ENCODE measurements at places on chromosomes 6 and 20.

DNA sequence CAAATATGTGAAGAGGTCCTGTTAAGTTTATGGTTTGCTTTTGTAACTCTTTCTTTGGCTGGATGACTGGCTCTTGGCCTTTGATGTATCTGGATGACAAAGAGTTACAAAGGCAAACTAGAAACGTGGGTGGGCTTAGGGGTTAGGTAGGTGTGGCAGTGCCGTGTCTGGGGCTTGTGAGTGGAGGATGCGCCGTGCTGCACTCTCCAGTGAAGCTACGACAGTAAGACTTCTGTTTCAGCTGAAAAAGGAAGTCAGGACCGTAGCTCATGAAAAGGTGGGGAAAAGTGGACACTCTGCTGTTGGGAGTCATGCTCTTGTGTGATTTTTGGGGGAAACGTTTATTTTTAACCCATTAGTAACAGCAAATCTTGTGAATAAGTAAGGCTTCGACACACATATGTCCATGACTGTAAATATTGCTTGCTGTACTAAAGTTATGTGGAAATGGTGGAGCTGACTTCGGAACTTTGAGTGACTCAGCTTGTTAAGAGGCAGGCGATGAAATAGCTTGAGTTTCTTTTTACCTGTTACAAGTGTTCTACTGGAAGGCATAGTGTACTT is 45.6 kb downstream of the DUSP22 start:
- no peak for DNase-seq

GRCh38 chr6:100790084-100790483 is 91.0 kb downstream of the ASCC3 start:
- DNase-seq: no peak

GRCh38 chr20:56422824-56423189 is 10.7 kb downstream of the CASS4 start:
- no peak for DNase-seq

DNA sequence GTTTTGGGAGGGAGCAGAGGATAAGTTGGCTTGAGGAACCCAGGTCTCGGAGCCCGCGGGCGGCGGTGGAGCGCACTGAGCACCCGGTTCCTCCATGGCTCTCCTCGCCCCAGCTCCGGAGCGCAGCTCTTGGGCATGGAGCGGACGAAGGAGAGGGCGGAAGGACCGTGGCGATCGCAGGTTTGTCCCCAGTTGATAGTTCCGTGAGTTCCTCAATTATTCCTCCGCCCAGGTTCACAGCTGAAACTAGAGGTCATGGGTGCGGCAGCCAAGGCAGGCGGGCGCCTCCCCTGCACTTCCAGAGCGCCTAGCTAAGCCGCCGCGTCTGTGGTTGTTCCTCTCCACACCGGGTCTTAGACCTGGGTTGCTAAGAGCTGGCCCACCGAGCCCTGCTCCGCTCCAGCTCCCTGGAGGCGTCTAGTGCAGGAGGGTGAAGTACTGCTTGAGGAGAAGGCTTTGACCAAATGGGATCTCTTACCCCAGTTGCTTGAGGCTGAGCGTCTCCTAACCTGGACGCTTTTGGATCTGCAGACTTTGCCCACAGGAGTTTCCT is at the start of gene HTR1B:
Gene HTR1B (minus strand): TSS at position 184 of the 553 bp plus-strand sequence. CDS start 88 bp downstream, at position 96.
- no peak for DNase-seq

DNA sequence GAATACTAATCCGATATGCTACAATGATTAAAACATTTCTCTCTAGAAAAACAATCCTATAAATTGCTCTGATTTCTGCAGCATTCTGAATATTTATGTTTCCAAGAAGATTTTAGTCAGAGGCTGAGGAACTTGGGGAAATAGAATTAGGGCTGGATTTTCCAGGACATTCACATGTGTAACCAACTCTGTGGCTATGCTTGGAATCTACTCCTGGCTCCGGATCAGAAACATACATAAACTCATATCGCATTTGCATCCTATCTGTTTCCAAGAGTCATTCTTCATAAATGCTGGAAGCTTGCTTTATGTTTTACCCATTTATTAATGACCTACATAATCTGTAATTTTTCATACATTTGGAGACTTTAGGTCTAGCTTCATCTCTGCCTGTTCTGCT is 459.9 kb upstream of the MARCKS start:
- DNase-seq: no peak

GRCh38 chr6:70351461-70351860 is 48.6 kb upstream of the COL9A1 start:
- DNase-seq: no peak

- DNase-seq: no peak
These were observed 15.3 kb downstream of the RSPO4 start for GRCh38 chr20:986733-987355.

DNA sequence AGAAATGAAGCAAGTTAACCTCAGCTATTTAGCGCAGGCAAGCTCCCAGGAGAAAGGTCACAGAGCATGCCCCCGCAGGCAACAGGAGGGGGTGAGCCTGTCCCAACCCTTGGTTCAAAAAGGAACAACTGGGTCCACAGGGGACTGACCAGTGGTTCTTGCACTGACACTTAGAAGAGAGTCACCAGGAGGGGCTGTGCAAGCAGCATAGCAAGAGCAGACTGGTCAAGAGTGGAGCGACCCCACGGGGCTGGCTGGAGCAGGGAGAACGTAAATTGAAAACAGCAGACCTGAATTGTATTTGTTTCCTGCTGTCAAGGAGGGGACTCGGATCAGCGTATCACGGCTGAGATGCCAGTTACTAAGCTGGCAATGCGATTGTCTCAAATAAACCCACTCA is 32.8 kb downstream of the GABRR1 start:
- DNase-seq: no peak

DNA sequence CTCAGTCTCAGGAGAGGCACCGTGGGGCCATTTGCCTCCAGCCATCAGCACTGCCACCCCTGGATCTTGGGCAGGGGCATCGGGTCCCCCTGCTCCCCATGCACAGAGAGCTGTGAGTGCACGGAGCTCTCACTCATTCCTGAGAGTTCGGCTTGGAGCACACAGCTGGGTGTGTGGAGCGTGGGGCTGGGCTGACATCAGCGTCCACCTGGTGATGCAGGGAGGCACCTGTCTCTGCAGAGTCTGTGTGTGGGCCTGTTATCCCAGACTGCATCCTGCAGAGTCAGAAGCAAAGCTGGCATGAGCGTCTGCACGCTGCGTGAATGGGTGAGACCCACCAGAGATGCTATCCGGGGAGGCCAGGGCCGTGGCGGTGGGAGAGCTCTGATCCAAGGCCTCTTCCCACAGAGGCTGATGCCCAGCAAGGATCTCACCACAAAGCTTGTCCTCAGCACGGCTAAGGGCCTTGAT is 248.8 kb upstream of the AFDN start:
- DNase-seq: no peak

DNA sequence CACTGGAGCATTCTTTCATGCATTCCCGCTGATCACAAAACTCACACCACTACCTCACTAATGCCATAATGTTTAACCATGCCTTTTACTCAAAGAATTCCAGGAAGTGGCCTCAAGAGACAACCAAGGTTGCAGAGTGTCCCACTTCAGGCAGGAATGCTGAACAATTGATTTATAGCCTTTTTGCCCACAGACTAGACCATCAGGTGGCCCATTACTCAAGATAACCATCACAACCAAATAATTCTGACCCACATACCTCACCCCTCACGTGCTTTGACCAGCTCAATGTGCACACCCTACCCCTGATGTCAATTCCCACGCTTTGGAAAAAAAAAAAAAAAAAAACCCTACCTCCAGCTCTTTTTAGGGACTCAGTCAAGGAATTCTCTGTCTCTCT is 220.6 kb upstream of the UFL1 start:
- DNase-seq: no peak

- no peak for DNase-seq
These were observed 111.0 kb downstream of the SOBP start for GRCh38 chr6:107600936-107601335.

GRCh38 chr6:79804732-79805131 is 142.6 kb downstream of the ELOVL4 start:
- no peak for DNase-seq
